Mesothelial cell of epicardium (in vitro differentiated cells): ENCODE measurements at places on chromosomes 7 and 10.

- H3K27me3 ChIP-seq: peaks cover 3% of the 10 kb centered on the region
- H3K4me3 ChIP-seq: peak overlapping the region; percentile 87
- H3K4me1 ChIP-seq: peaks cover 22% of the 10 kb centered on the region
- H3K27ac ChIP-seq: peak overlapping the region; percentile 96
- H3K36me3 ChIP-seq: peaks cover 2% of the 10 kb centered on the region
Observed at GRCh38 chr7:43583424-43584194, 701 bp downstream of the STK17A start.

DNA sequence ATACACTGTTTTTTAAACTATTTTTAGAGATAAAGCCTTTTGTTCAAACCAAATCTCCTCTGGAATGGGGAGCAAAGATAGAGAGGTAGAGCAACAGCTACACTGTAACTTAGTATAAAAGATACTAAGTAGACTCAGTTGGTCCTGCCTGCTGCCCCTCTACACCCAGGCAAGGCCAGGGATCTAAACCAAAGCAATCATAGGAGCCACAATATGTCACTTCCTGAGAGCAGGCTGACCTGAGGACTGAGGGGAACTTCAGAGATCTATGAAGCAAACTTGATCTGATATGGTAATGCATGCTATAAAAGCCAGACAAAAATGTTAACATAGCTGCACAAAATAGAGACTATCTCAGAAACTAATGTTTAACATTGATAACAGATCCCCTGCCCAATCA, 7.0 kb upstream of the TRDMT1 start:
- DNase-seq: no peak
- peak overlapping the region; percentile 44 for H3K27ac ChIP-seq
- no peaks in the 10 kb centered on the region for H3K27me3 ChIP-seq

- DNase-seq: no peak
- peak overlapping the region; percentile 47 for H3K27ac ChIP-seq
- H3K4me1 ChIP-seq: peaks cover 10% of the 10 kb centered on the region
Observed at GRCh38 chr7:2608921-2609411, 22.8 kb upstream of the TTYH3 start.

GRCh38 chr7:148664324-148664723, 34.4 kb upstream of the CUL1 start:
- no peak overlapping the region for H3K4me3 ChIP-seq
- H3K27me3 ChIP-seq: no peaks in the 10 kb centered on the region
- no peak overlapping the region for H3K27ac ChIP-seq
- no peak for DNase-seq
- peaks cover 1% of the 10 kb centered on the region for H3K4me1 ChIP-seq
- no peaks in the 10 kb centered on the region for H3K36me3 ChIP-seq

GRCh38 chr7:119320316-119320715, 952.7 kb upstream of the KCND2 start:
- no peak for DNase-seq
- no peaks in the 10 kb centered on the region for H3K4me1 ChIP-seq
- no peaks in the 10 kb centered on the region for H3K27me3 ChIP-seq
- no peak overlapping the region for H3K27ac ChIP-seq
- no peaks in the 10 kb centered on the region for H3K36me3 ChIP-seq

GRCh38 chr10:3366735-3367405, 194.3 kb upstream of the PITRM1 start:
- no peaks in the 10 kb centered on the region for H3K4me1 ChIP-seq
- H3K27me3 ChIP-seq: no peaks in the 10 kb centered on the region
- H3K27ac ChIP-seq: no peak overlapping the region
- no peak overlapping the region for H3K4me3 ChIP-seq
- no peak for DNase-seq
- peaks cover 3% of the 10 kb centered on the region for H3K36me3 ChIP-seq

GRCh38 chr7:80832006-80832405, 86.8 kb downstream of the SEMA3C start:
- H3K4me1 ChIP-seq: peaks cover 68% of the 10 kb centered on the region
- peaks cover 11% of the 10 kb centered on the region for H3K36me3 ChIP-seq
- H3K27me3 ChIP-seq: no peaks in the 10 kb centered on the region
- no peak for DNase-seq
- H3K27ac ChIP-seq: peak overlapping the region; percentile 67
- H3K4me3 ChIP-seq: no peak overlapping the region

DNA sequence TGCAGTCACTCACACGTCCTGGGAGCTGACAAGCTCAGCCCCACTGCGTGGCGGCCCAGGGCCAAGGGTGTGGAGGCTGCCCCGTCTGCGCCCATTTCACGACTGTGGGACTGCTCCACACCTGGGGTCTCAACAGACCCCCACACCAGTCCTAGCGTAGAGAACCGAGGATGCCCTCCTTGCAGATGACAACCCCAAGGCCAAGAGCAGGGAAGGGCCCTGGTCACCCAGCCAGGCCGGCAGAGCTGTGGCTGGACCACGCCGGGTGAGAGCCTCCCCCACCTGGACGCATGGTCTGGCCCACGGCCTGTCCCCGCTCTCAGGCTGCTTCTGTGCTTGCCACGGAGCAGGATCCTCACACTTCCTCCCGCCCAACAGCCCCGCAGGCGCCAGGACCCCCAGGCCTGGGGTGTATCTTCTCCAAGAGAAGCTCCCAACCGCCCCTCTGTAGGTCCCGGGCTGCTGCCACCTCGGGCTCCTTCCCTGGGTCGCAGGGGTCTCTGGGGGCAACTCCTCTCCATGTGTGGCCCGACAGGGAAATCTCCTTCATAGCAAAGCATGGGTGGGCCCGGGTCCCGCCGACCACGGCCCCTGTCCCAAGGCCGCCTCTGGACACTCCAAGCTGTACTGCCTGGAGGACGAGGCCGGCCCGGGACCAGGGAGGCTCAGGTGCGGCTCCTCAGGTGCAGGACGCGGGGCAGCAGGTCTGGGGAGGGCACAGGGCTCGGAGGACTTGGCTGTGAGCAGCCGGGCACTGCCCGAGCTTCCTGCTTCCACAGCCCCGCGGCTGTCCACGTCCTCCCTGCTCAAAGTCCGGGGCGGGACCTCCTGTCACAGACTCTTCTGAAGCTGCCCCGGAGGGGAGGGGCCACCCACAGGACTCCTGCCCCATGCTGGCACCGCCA, 88.8 kb downstream of the FOXL3 start:
- H3K27ac ChIP-seq: no peak overlapping the region
- H3K4me1 ChIP-seq: peaks cover 20% of the 10 kb centered on the region
- H3K27me3 ChIP-seq: peaks cover 18% of the 10 kb centered on the region
- no peak overlapping the region for H3K4me3 ChIP-seq

GRCh38 chr10:120451968-120452367, 5.1 kb upstream of the PLPP4 start:
- no peak overlapping the region for H3K4me3 ChIP-seq
- no peak for DNase-seq
- peaks cover 68% of the 10 kb centered on the region for H3K27me3 ChIP-seq
- H3K36me3 ChIP-seq: no peaks in the 10 kb centered on the region
- H3K27ac ChIP-seq: no peak overlapping the region
- H3K4me1 ChIP-seq: peaks cover 10% of the 10 kb centered on the region

- H3K36me3 ChIP-seq: no peaks in the 10 kb centered on the region
- H3K4me1 ChIP-seq: no peaks in the 10 kb centered on the region
- no peak overlapping the region for H3K27ac ChIP-seq
- H3K4me3 ChIP-seq: no peak overlapping the region
Observed at GRCh38 chr7:10860516-10860915, 113.2 kb upstream of the PHF14 start.

- peaks cover 2% of the 10 kb centered on the region for H3K4me1 ChIP-seq
- peaks cover 14% of the 10 kb centered on the region for H3K36me3 ChIP-seq
- H3K27ac ChIP-seq: no peak overlapping the region
- H3K27me3 ChIP-seq: no peaks in the 10 kb centered on the region
- no peak for DNase-seq
Observed at GRCh38 chr7:39650676-39651075, 27.3 kb downstream of the RALA start.

- no peak for DNase-seq
- peaks cover 19% of the 10 kb centered on the region for H3K4me1 ChIP-seq
- no peak overlapping the region for H3K4me3 ChIP-seq
Observed at GRCh38 chr10:122115874-122116273, 126.9 kb downstream of the TACC2 start.

DNA sequence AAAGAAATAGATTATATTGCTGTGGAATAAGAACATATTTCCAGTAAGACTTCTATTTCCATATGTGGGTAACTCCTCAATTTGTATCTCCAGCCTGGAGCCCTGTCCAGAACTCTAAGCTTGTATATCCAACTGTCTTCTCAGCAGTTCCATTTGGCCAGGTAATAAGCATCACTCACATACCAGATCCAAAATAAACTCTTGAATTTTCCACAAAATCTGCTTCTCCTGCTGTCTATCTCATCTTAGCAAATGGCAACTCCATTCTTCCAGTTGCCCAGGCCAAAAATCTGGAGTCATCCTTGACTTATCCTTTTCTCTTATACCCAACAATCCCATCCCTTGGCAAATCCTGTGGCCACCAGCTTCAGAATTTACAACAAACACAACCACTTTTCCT, 325.8 kb downstream of the CAMK1D start:
- H3K4me3 ChIP-seq: no peak overlapping the region
- H3K27me3 ChIP-seq: peaks cover 18% of the 10 kb centered on the region
- no peak overlapping the region for H3K27ac ChIP-seq
- peaks cover under 1% of the 10 kb centered on the region for H3K36me3 ChIP-seq

GRCh38 chr7:84009051-84009450, 185.5 kb downstream of the SEMA3A start:
- H3K4me1 ChIP-seq: peaks cover 4% of the 10 kb centered on the region
- no peak overlapping the region for H3K27ac ChIP-seq
- H3K4me3 ChIP-seq: no peak overlapping the region

- no peak overlapping the region for H3K4me3 ChIP-seq
- H3K27ac ChIP-seq: peak overlapping the region; percentile 62
- no peaks in the 10 kb centered on the region for H3K27me3 ChIP-seq
- peaks cover 11% of the 10 kb centered on the region for H3K4me1 ChIP-seq
Observed at GRCh38 chr10:89373916-89374711, 3.7 kb upstream of the IFIT1B start.

- H3K27me3 ChIP-seq: no peaks in the 10 kb centered on the region
- H3K36me3 ChIP-seq: peaks cover 12% of the 10 kb centered on the region
- no peaks in the 10 kb centered on the region for H3K4me1 ChIP-seq
- H3K27ac ChIP-seq: no peak overlapping the region
- no peak overlapping the region for H3K4me3 ChIP-seq
Observed at GRCh38 chr7:133491846-133492652, 239.2 kb downstream of the EXOC4 start.

GRCh38 chr10:78828647-78829539, 239.9 kb upstream of the ZMIZ1 start:
- no peak overlapping the region for H3K27ac ChIP-seq
- DNase-seq: no peak
- peaks cover 4% of the 10 kb centered on the region for H3K27me3 ChIP-seq
- peaks cover 2% of the 10 kb centered on the region for H3K36me3 ChIP-seq

DNA sequence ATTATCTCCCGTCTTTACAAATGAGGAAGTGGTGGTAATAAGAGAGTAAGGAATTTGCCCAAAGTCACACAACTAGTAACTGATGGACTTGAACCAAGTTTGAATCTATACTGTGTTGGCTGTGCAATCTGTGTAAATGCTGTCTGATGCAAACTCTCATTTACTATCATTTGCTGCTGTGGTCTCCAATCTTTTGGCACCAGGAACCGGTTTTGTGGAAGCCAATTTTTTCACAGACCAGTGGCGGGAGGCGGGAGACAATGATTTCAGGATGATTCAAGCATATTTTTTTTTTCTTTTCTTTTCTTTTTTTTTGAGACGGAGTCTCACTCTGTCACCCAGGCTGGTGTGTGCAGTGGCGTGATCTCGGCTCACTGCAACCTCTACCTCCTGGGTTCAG, 450.0 kb upstream of the FZD8 start:
- H3K36me3 ChIP-seq: no peaks in the 10 kb centered on the region
- no peaks in the 10 kb centered on the region for H3K27me3 ChIP-seq
- H3K4me1 ChIP-seq: no peaks in the 10 kb centered on the region
- no peak overlapping the region for H3K27ac ChIP-seq
- H3K4me3 ChIP-seq: no peak overlapping the region

DNA sequence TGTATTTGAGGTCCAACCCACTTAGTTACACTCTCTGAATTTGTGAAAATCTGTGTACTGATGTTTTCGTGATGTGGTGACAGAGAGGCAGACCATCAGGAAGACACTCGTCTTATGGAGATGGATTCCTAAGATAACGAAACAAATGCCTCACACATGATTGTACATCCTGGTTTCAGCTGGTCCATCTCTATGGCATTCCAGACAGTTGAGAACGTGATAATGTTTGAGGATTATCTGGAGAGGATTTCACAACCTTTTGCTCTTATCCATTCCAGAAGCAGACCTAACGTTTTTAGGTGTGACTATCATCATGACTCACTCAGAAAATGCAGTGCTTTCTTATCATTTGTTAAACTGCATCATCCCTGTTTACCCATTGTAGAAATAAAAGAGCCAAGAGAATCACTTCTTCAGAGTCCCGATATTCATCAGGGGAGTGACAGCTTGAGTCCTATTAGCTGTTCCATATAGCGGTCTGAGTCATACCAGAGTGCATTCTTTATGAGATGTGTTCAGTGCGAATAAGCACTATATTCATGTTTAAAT, 74.5 kb downstream of the BMPER start:
- H3K4me1 ChIP-seq: peaks cover 2% of the 10 kb centered on the region
- H3K4me3 ChIP-seq: no peak overlapping the region
- H3K36me3 ChIP-seq: no peaks in the 10 kb centered on the region
- H3K27ac ChIP-seq: no peak overlapping the region
- no peak for DNase-seq

DNA sequence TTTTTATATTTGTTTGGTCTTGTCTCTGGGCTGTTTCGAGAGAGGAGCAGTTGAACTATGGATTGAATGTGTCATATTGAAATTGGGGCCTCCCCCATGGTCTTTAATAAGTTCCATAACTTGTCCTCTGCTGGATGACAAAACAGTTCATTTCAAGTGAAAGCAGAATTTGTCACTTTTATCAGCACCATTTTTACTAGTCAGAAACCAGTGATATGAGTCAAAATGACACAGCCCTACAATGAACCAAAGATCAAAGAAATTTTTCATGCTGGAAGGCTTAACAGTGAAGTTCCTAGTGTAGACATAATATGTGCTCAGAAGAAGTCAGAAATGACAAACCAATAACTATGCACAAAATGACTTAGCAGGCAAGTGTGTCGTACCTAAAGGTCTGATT, 133.6 kb upstream of the VWC2 start:
- H3K36me3 ChIP-seq: no peaks in the 10 kb centered on the region
- H3K4me1 ChIP-seq: peaks cover 10% of the 10 kb centered on the region
- no peaks in the 10 kb centered on the region for H3K27me3 ChIP-seq
- no peak overlapping the region for H3K27ac ChIP-seq
- H3K4me3 ChIP-seq: no peak overlapping the region

GRCh38 chr10:28937959-28938358, 260.6 kb downstream of the BAMBI start:
- peaks cover 37% of the 10 kb centered on the region for H3K4me1 ChIP-seq
- no peak overlapping the region for H3K4me3 ChIP-seq
- H3K27ac ChIP-seq: no peak overlapping the region
- no peak for DNase-seq
